ENCODE measurements at places on chromosomes 6 and 20. TPM values are rescaled to one million over a fixed set of nuclear protein-coding genes. Genes with fewer than 3 reads are reported as not detected.

DNA sequence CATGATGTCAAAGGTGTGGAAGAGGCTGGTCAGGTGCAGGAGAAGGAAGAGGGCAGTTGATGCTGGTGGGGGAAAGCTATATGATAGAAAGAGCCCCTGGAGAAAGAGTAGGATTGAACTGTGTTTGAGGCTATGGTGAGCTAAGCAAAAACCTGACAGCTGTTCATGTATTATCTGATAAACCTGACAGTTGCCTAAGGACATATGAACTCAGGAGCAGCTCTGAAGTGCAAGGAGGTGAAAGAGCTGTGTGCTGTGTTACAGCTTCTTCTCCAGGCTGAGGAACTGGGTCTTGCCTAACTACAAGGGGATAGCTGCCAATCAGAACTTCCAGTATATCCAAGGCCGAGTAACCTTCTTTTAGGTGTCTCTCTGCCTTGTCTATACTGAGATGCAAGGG, 81.8 kb downstream of the LCA5 start:
- no peak for DNase-seq

DNA sequence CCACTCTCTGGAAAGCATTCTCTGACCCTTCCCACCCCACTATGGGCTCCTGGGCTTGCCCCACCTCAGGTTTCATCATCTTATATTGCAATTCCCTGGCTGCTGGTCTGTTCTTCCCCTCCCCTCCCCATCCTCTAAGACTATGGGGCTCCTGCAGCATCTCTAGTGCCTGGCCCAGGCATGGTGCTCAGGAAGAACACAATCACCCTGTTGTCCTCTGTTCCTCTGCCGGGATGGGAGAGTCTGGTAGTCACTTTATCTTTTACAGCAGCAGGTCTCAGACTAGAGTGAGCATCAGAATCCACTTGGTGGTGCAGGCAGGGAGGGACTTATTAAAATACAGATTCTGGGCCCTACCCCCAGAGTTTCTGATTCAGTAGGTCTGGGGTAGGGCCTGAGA, 5.0 kb upstream of the LPIN3 start:
- no peak for DNase-seq

DNA sequence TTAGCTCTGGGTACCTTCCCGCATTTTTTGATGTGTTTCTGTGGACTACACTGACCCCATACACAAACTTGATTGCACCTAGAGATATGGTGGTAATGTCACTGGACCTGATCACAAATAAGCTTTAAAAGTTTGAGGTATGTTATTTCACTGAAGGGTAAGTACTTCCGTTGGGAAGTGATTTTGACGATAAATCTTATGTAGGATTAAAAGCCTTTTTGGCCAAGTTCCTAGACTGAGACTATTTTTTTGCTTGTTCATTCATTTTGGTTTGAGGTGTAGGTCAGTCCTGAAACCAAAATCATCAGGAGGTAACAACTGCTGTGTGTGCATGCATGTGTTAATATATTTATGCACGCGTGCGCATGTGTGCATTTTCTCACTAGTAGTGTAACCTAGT, 336.3 kb downstream of the TFAP2A start:
- no peak for DNase-seq

- no peak for DNase-seq
Observed at GRCh38 chr6:96007663-96008062, 8.1 kb upstream of the FUT9 start.

DNA sequence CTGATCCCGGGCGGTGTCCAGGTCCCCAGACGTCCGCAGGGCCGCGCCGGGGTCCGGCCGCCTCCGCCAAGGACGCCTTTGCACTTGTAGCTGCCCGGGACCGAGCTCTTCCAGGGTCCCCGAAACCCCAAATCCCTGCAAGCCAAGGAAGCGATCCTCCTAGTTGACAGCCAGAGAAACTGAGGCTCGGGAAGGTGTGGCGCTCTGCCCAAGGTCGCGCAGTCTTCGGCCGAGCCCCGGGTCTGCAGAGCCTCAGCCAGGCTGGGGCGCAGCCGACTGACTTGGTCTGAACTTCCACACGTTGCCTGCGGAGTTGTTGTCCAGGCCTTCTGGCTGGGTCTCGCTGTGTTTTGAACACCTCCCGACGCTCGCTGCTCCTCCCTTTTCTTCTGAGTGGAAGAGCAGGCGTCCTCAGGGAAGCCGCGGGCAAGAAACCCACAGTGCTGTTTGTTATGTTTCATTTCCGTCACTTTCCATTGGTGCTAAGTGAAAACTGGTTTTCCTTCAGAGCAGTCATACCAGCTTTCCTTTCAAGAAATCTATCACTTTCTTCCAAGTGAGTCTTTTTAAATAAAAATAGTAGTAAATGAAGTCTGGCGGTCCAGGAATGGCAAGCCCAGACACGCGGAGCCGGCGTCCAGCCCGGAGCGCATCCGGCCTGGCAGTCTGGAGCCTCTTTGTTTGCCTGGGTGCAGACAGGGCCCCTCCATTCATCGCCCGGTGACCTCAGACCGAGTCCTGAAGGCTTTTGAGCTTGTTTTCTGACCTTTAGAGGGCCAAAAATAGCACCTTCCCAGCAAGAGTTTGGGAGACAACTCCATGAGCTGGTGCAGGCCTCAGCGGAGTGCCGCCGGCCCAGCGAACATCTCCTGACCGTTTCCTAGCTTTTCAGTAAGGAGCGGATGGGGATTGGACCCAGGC, 698 bp downstream of the FAM210B start:
- DNase-seq = peak; percentile 64

GRCh38 chr6:150566486-150566885, 33.2 kb upstream of the PLEKHG1 start:
- DNase-seq = no peak

DNA sequence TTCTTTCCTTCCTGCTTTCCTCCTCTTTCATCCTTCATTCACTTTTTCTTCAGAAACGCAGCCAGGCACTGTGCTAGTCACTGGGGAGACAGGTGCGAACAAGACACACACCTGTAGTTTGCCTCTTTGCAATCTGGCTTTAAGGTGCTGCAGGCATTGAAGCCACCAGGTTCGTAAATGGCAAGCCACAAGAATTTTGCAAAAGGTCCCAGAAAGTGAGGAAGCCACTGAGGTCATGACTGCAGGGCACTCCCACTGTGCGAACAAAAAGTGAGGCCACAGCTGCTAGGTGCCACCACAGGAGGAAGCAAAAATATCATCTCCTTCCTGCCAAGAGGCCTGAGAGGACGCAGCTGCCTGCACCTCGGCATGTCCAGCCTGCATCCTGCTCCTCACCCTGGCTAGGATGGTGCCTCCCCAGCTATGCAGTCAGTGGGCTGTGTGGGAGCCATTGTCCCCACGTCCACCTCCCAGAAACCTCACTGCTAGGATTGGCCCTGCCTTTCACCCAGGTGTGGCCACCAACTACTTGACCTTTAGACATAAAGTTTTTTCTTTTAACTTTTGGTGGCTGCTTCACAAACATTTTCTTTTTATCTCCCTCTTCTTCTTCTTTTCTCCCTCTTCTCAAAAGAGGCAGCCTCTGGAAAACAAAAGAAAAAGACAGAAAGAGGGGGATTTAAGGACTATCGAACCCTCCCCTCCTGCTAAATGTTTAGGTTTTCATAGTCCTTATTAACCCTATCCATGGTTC, 230.8 kb downstream of the BCAS1 start:
- DNase-seq = no peak

DNA sequence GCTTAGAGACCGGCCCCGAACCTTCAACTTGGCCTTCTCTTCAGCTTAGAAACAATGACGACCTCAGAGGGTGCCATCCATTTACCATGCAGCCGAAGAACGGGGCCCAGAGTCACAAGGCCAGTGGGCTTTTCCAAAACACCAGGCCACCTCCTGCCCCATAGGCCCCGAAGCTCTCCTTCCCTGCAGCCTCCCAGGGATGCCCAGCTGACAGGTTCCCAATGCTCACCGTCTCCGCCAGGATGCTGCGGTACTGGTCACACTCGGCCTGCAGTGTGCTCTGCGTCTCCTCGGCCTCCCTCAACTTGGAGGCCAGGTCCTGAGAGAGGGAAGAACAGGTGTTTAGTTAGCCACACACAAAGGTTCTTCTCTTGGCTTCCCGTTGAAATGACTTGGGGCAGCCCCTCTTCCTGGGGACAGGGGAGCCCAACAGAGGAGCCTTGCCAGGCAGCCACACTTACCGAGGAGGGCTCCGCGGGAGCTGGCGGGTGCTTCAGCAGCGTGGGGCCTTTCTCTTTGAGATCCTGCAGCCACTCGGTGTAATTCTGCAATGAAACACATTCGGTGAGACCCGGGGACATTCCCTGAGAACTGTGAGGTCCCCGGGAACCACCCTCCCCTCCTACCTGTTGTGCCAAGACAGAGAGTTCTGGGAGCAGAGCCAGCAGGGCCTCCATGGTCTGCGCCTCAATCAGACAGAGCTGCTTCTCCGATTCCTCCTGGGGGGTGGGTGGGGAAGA, 51.5 kb downstream of the DSTN start:
- DNase-seq = peak; percentile 35

DNA sequence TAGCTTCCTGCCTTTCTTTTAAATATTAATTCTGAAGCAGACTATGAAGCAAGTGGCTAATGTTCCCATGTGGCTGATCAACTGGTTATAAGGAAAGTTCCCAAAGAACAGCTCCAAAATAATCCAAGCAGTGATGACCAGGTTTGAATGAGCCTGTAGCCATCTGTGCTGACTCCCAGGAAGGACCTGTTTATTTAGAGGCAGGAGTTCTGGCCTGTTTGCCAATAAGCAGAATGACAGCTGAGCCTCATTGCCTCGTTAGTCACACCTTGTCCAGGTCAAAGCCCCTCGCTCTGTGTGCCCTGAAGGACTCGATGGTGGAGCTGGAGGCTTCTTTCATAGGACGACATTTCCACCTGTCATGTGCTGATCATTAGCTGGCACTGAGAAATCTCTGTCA, 97.4 kb downstream of the TMEM170B start:
- no peak for DNase-seq

DNA sequence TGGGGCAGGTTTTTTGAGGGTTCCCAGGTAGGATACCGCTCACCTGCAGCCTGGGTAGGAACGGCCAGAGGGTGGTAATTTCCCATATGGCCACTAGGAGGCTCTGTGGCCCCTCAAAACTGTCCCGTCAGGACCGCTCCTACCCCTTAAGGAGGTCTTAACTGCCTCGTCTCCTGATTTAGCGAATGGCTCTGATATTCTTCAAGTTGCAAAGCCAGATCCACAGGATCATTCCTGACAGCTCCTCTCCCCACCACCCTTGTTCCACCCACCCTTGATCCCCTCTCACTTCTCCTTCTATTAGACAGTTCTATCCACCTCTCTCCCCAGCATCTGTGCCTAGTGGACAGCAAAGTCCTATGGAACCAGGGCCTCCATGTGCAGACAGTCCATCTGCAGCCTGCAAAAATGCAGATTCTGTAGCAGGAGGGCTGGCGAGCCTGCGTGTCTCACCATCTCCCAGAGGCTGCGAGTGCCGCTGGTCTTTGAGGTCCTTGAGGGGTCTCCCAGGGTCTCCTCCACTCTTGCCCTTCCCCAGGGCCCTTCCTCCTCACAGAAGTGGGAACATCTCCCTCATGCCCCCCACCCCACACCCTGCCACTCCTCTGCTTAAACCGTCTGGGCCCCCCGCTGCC, 34.3 kb upstream of the ZBP1 start:
- peak; percentile 58 for DNase-seq

DNA sequence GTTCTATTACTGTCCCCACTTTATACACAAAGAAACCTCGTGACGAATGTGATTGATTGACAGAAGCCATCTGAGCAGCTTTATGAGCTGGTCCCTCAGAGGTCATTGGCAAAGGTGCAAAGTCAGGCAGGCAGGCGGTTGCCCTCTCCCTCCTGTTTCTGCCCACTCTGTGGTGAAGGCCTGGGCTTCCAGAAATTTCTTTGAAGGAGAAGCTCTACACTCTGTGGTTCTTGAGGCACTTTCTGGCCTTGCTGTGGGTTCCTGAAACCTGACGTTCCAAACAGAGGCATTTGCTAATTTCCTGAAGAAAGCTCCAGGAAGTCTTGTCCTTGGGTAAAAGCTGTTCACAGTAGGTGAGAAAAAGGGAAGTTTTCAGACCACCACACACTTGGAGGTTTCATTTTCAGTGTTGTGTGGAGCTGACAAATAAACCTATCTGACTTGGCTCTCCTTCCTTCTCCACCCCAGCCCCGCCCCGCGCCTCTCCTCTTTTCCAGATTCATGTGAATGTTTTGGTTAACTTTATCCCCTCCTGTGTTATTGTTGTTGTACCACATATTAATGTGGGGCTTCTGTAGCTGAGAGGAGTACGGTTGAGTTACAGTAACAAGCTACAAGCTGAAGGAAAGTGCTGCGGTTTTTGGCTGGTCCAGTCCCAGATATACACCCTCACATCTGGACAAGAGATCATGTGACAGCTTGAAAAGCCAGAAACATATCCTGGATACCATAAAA, 274.1 kb downstream of the CLIC5 start:
- no peak for DNase-seq

DNA sequence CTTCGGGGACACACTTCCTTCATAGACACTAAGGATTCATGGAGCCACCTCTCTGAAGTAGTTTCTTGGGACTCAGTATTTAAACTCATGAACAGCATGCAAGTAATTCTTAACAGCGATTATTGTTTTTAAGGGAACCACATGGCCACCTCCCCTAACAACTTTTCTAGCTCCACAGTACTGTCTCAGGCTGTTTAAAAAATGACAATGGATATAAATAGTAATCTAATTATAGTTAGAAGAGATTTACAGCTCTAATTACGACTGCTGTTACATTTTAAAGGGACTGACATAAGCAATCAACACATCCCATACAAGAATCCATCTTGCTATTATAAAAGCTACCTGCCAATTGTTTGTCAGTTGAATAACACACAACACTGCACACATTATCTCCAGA, 72.1 kb upstream of the HDGFL1 start:
- no peak for DNase-seq

DNA sequence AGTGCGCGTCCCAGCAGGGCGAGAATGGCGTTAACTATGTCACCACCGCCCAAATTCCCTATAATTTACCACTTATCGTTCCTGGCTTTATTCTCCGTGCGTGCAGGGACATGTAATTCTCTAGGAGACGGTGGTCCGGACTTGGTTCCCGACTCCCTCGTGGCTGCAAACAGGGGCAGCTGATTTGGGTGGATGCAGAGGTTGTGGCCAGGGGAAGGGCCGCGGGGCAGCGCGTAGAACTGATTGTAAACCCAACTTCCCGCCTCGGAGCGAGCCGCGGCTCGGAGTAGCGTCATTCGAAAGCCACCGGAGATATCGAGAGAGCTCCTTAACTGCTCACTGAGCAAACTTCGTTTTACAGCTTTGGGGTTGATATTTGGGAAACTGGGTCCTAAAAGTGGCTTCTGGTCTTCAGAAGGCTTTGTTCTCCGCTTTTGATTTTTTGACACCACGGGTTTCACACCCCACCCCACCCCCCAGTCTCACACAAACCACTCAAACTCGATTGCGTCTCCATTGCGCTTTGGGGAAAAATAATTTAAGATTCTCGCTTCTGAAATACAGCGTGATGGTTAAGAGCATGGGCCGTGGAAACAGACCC, 17.5 kb upstream of the ZSCAN9 start:
- DNase-seq = no peak

PPDPF gene
- 507 TPM for total RNA-seq

MBOAT1 gene
- total RNA-seq = 25.0 TPM

TMEM244 gene
- total RNA-seq = not detected

LRP11 gene
- total RNA-seq = 73.6 TPM

MAP7 gene
- total RNA-seq = 37.0 TPM

DEFB124 gene
- total RNA-seq = 3.3 TPM

EDN1 gene
- total RNA-seq = 4.3 TPM

ADGRB3 gene
- 6.7 TPM for total RNA-seq
